Activated T-helper 17 cell treated with anti-CD3 and anti-CD28 coated beads, Interleukin-2, amount 50 U/mL, for 72 hours (primary cell): ENCODE measurements at places on chromosomes 1 and 21.

GRCh38 chr1:22284236-22284635 lies 141.3 kb upstream of the WNT4 start:
- ATAC-seq: no peak

GRCh38 chr1:1402072-1402900 lies 3.2 kb upstream of the CCNL2 start:
- no peak for ATAC-seq

GRCh38 chr1:241079459-241079858 lies 277.5 kb downstream of the RGS7 start:
- no peak for ATAC-seq

DNA sequence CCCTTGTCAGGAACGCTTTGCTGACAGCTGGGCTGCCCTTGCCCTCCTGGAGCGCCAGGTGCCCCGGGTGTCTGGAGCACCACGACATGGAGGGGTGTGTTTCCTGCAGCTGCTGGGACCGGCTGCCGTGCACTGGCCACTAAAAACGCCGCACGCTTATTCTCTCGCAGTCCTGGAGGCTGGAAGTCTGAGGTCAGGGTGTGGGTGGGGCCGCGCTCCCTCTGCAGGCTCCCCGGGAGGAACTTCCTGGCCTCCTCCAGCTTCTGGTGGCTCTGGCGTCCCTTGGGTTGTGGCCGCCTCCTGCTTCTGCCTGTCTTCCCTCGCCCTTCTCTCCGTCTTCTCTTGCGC lies 28.0 kb upstream of the PLCH2 start:
- ATAC-seq: no peak

GRCh38 chr1:983798-984475 lies 2.0 kb upstream of the PERM1 start:
- ATAC-seq: peak; percentile 78

DNA sequence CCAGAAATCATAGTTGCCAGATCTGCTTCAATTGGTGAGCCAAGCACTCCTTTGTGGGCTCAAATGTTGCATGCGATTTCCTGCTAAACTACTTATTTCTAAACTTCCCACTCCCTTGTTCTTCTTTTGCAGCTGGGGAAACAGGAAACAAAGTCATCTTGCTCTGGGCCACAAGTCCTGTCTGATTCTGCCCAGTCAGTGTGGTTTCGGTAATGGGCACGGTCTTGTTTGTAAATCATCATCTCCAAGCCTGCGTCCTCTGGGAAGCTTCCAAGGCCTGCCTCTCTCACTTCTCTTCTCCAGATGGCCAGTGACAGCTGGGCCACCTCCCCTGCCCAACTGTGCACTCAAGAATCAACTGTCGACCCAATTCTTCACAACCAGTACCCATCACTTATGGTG lies 4.4 kb downstream of the S100A8 start:
- ATAC-seq: peak; percentile 37

DNA sequence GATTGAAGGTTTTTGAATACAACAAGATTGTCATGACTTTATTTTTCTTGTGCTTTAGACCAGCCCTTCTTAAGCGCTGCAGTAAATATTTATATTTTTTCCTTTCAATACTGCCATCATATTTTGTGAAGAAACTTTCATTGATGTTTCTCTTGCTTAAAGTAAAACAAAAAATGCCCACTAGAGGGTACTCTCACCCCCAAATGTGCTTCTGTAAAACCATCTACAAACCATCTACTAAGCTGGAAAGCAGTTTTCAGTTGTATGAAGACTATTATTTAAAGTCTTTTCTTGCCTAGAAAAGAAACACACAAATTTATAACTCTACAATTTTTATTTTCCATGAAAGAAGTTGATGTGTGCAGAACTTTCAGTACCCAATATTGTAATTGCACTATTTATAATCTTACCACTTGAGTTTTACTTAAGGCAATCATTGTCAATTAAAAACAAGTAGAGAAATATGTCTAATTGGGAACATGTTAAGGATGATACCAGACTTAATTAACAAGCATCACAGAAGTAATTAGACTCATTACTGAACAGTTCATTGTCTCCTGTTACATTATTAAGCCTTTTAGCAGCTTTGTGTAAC lies 10.7 kb downstream of the LEPR start:
- no peak for ATAC-seq

DNA sequence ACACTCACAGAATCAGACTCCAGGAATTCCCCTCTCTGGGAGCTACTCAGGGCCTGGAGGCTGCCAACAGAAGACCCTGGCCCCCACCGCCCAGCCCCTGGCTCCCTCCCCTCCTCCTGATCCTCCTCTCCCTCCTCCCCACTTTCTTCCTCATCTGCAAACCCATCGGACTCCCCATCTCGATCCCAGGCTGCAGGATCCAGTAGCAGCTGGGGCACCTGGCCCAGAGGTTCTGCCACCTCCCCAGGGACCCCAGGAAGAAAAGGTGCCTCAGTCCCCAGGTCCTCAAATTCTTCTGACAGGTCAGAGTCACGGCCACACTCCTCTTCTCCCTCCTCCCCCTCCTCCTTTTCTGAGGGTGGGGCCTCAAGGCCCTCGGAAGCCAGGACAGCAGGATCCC lies 7.4 kb downstream of the NES start:
- ATAC-seq: no peak

DNA sequence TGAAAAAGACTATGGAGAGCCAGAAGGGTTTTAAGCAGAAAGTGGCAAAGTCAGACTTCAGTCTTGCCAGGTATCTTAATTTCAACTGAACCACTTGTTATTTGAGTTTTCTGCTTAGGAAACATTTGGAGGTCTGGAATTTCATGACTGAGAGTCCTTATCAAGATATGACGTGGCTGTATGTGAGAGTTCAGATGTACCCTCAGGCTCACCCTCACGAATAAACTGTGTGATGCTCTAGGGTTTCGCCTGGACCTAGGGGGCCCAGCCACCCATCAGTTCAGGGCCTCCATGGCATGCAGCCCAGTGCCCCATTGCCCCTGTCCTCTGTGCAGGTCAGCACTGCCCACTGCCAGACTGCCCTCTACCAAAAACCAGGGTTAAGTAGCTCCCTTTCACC lies 30.6 kb upstream of the TADA1 start:
- ATAC-seq: no peak

GRCh38 chr1:178238722-178239510 lies 145.0 kb downstream of the RASAL2 start:
- ATAC-seq: peak; percentile 31

GRCh38 chr1:234681990-234682389 lies 72.0 kb upstream of the IRF2BP2 start:
- ATAC-seq: no peak

DNA sequence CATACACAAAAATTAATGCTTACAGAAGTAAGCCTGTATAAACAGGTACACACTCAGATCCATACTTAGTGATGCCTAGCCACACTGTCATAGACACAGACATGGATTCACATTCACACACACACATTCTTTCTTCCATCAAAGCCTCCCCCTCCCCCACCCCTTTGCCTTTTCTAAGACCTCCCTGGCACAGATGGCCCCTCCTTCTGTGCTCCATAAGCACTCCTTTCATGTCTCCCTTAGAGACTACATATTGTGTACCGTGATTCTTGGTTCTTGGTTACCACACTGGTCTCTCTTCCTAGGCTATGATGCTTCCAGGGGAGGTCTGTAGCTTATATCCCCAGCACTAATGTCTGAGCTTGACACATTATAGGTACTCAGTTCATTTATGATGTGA lies 2.0 kb upstream of the NHLH2 start:
- no peak for ATAC-seq

- peak; percentile 30 for ATAC-seq
Observed at GRCh38 chr21:33230545-33231324, 997 bp downstream of the IFNAR2 start.

GRCh38 chr1:159877695-159878444 lies 15.4 kb upstream of the VSIG8 start:
- no peak for ATAC-seq

DNA sequence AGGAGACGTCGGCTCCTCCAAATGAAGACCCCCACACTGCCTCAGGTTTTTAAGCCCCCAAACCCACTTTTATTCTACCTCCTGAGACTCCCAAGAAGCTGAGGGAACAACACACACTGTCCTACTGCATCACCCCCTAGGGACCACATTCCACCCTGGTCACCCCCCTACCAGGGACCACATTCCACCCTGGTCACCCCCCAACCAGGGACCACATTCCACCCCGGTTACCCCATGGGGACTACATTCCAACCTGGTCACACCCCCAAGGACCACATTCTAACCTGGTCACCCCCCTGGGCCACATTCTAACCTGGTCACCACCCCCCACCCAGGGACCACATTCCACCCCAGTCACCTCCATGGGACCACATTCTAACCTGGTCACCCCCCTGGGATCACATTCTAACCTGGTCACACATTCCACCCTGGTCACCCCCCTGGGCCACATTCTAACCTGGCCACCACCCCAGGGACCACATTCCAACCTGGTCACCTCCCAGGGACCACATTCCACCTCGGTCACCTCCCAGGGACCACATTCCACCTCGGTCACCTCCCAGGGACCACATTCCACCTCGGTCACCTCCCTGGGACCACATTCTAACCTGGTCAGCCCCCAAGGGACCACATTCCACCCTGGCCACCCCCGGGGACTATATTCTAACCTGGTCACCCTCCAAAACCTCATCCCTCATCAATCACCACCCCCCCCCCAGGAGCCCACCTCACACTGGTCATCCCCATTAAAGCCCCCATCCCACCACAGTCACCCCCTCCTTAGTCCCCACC lies 587.6 kb downstream of the NPHP4 start:
- ATAC-seq: no peak

DNA sequence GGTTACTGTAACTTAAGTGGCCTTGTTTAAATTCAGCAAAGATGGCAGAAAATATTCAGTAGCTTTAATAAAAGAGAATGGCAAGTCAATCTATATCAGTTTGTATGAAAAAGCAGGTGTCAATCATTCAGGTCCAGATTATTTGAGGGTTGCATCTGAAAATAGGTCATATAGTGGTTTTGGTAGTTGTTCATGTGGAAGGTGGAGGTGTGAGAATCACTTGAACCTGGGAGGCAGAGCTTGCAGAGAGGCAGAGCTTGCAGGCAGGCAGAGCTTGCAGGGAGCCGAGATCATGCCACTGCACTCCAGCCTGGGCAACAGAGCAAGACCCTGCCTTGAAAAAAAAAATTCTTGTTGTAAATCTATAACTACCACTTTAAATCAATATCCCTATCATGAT lies 88.6 kb downstream of the ZSWIM5 start:
- ATAC-seq: no peak
